ENCODE measurements at places on chromosomes 2 and 18. TPM values are rescaled to one million over a fixed set of nuclear protein-coding genes. Genes with fewer than 3 reads are reported as not detected.

Gene AMER3
- total RNA-seq: not detected

Gene KIF1A
- total RNA-seq: not detected

Gene POU3F3
- total RNA-seq: not detected

Gene CROCC2
- not detected for total RNA-seq

Gene LRATD1
- total RNA-seq: not detected

Gene ZC3H6
- 2.4 TPM for total RNA-seq

Gene CLEC4F
- not detected for total RNA-seq

Gene DUSP19
- 0.88 TPM for total RNA-seq

Gene CFAP65
- total RNA-seq: not detected

Gene KCTD1
- total RNA-seq: 13.9 TPM

All from placental pericyte (primary cell).